ENCODE measurements at places on chromosomes 6 and 20.

DNA sequence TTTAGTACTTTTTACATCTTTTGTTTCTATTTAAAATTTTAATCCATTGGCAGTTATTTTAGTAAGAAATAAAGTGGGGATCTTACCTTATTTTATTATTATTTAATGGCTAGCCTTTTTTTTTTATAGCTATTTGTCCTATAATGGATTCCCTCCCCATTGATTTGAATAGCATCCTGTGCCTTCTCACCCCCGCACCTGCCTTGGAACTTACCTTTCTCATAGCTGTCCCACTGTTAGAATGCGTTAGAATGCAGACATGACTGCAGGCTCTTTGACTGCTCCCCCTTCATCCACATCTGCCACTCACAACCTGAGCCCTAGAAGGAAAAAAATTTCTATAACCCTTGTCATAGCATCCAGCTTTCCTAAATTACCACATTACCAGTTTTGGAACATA, 9.1 kb downstream of the PKIB start:
- DNase-seq, result no peak

DNA sequence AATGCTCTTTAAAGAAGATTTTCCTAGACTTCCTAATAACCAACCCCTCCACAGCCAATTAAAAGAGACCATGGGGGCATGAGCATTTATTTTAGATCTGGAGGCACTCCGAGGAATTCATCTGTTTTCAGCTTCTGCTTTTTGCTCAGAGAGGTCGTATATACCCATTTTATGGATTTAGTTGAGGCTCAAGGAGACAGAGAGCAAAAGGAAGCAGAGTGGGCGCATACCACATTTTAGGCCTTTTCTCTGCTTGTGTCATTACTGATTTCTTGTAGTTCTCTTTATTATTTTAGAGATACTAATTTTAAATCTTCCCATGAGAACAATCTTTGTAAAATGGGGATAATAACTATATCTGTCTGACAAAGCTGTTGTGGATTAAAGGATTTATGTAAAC, 129.6 kb upstream of the IFNGR1 start:
- no peak for DNase-seq

GRCh38 chr6:83600459-83600858, 88.1 kb downstream of the PRSS35 start:
- DNase-seq, result no peak

GRCh38 chr20:48958743-48959142, 37.2 kb downstream of the ARFGEF2 start:
- no peak for DNase-seq

Data from germinal center (tissue), 1 donor.